Esophagus muscularis mucosa (tissue), 4 donors: ENCODE measurements at places on chromosomes 16 and 17.

DNA sequence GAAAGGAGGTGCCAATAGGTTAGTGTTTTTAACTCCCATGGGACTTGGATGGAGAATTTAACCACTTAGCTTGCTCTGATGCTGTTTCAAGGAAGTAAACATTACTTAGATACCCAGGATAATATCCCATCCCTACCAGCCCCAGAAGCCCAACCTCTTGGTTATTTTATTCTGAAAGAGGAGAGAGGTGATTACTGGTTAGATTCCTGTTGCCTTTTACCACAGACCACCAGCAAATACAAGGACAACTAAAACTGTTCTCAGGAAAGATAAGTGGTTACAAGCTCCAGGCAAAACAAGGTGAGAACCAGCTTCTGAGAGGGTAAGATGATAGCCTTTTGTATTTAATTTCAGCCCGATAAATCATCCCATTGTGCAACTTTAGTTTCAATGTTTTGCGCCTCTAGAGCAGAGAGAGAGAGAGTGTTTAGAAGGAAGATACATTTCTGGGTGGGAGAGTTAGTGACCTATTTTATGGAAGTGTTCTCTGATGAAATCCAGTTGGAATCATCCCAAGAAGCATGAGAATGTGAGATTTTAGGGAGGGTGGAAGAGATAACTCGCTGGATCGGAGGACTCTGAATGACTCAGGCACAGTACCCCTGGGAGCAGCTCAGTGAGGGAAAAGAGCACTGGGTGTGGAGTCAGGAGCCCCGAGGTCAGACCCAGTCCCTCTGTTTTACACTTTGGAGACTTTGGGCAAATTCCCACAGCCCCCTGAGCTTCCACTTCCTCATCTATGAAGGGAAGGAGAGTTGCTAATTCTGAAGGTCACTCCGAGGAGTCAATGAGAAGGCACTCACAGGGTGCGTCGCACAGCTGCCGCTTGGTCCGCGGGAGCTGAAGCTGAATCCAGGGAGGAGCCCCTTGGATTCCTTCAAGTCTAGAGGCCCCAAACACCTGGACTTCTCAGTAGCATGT is 12.1 kb downstream of the GLP2R start:
- DNase-seq, result no peak

- DNase-seq, result no peak
Observed at GRCh38 chr17:66493283-66494019, 191.0 kb downstream of the PRKCA start.

DNA sequence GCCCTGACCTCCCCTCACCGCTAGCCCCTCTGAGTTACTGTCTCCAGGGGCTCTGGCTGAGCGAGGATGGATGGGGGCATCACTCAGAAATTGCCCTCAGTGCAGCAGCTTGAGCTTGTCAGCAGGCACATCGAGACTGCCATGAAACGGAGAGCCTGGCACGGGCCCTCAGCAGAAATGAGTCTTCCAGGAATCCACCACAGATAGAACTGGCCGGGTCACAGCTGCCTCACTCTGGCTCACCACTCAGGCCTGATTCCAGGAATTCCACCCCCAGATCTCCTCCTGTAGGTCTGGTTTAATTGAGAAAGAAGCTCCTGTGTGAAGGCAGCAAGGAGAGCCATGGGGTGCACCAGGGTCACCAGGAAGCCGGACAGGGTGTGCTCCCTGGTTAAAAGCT is 85.5 kb downstream of the GSG1L start:
- no peak for DNase-seq

- DNase-seq, result no peak
Observed at GRCh38 chr16:75204410-75204758, 2.6 kb downstream of the CTRB2 start.

DNA sequence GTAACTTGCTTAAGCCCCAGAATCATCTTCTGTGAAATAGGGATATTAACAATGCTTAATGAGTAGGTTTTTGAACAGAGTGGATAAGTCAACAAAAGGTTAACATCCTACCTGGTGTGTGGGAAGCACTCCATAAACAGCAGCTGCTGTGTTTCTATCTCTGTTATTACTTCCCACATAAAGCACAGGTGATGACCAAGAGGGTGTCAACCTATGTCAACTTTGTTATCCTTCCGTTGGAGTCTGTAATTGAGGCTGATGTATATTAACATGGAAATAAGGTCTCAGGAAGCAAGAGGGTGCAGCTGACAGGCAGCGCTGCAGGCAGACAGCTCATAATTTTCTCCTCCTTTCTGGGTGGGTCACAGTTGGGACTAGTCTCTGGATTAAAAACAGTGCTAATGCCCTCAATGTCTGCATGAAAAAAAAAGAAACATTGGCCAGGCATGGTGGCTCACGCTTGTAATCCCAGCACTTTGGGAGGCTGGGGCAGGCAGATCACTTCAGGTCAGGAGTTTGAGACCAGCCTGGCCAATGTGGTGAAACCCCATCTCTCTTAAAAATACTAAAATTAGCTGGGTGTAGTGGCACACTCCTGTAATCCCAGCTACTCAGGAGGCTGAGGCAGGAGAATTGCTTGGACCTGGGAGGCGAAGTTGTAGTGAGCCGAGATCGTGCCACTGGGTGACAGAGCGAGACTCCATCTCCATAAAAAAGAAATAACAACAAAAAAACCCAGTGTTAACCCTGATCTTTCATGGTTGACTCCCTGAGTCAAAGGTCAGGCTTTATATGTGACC is 269.6 kb downstream of the SNX29 start:
- no peak for DNase-seq

GRCh38 chr16:53756275-53756996 is 52.5 kb downstream of the FTO start:
- no peak for DNase-seq

DNA sequence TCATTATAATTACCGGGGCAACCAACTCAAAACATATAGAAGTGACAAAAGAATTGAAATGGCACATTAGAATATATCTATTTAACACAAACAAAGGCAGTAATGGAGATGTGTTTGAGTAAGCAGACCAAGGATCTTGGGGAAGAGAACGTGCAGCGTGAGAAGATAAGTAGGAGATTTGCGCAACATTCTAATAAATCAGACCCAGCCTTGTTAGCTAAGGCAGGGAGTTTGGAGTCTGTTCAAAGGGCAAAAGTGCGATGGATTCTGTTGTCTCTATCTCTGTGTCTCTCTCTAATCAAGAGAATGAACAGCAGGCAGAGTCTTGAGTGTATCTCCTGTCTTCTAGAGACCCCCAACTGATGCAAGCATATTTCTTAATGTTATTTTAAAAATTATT is 55.0 kb upstream of the FA2H start:
- no peak for DNase-seq

- no peak for DNase-seq
Observed at GRCh38 chr16:67387479-67388079, 5.7 kb downstream of the TPPP3 start.

GRCh38 chr16:11190588-11191560 is 65.1 kb downstream of the SOCS1 start:
- DNase-seq, result no peak
